ENCODE measurements at places on chromosomes 1 and 21.

DNA sequence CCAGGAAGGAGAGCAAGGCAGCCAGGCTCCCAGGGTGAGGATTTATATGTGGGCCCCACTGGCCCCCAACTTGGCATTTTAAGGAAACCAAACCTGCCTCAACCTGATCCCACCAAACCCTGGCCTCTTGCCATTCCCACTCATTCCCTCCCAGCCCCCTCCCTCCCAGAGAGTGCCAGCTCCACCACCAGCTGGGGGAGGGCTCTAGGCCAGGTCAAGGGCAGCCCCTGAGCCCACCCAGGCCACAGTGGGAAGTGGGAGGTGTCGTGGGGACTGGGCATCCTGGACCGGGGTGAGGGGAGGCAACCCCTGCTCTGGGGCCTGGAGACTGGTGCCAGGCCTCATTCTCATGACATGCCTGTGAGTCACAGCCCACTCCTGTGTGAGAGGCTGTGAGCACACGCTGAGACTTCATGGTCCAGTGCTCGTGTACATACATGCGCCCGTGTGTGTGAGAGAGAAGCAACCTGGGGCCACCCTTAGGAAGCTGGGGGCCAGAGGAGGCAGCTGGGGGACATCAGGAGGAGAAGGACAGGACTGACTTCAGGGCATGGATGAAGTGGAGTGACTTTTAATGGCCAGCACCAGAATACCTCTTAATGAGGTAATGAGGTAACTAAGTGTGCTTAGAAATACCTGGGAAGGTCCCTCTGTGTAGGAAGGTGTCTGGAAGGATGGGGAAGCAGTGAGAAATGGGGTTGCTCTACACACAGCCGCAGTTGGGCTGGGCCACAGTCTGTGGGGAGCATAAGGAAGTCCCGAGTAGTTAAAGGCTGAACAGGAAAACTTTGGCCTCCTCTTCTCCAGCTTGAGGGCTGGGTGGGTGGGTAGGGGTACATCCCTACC, at the start of gene S100A2:
Gene S100A2, minus strand, starts transcription at position 316 of the 846 bp plus-strand sequence. CDS start 1,967 bp downstream, outside the sequence.
- DNase-seq, result peak; percentile 70

GRCh38 chr1:18632783-18633421, 2.3 kb downstream of the PAX7 start:
- DNase-seq, result no peak

GRCh38 chr21:42375506-42375905, 9.2 kb upstream of the TFF1 start:
- DNase-seq, result no peak

DNA sequence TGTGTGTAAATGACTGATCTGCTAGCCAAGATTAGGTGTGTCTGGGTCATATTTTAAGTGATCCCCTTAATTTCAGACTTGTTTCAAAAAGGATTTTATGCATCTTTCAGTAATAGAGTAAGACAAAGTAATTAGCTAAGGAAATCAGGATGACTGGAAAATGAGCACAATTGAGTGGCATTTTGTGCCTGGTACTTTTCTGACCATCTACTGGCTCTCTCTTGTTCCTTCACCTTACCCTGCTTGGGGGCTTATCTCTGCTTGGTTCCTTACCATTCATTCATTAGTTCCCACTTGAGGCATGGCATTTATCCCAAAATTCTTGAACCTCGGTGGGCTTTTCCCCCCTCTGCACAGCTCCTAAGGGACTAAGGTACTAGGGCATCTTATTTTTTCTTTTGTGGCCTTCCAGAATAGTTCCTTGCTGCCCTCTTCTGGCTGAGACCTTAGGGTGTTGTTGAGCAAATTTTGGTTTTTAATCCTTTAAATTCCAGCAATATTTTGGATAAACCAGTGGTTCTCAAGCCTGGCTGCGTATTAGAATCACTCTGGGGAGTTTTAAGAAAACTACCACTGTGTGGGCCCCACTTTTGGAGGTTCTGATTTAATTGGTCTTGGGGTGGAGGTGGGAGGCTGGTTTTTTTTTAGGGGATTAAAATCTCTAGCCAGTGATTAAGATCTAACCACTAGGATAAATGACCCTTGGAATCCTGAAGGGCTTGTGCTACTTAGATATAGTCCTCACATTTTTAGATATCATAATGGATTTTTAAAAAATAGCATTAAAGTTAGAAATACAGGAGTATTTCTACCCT, 50.8 kb downstream of the HS2ST1 start:
- peak; percentile 11 for DNase-seq

GRCh38 chr21:26965040-26965906, 1.6 kb downstream of the ADAMTS5 start:
- no peak for DNase-seq

- no peak for DNase-seq
Observed at GRCh38 chr1:232172563-232172962, 457.4 kb downstream of the SIPA1L2 start.

- no peak for DNase-seq
Observed at GRCh38 chr1:110102081-110102480, 10.2 kb upstream of the UBL4B start.

DNA sequence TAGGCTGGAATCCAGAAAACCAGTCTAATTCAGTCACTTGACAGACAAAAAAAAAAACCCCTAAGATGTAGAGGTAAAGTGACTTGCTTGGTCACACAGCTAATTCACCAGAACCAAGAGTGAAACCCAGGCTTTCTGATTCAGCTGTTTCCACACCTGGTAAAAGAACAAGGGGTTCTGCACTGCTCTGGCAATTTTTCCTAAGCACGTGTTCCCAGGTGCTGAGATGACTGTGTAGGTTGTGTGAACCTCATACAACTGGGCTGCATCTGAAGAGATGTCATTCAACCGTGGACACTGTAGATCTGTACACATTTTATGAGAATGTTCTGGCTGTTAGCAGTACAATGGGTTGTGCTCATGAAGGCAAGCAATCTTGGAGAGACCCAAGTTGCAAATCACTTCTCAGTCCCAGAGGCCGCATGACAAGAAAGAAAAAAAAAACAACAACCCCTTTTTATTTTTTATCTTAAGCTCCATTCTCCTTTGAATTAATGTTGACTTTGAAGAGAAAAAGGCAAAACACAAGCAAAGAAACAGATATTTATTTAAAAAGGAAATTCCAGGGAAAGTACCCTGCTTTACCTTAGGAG, 95.4 kb downstream of the INTS7 start:
- peak; percentile 46 for DNase-seq

DNA sequence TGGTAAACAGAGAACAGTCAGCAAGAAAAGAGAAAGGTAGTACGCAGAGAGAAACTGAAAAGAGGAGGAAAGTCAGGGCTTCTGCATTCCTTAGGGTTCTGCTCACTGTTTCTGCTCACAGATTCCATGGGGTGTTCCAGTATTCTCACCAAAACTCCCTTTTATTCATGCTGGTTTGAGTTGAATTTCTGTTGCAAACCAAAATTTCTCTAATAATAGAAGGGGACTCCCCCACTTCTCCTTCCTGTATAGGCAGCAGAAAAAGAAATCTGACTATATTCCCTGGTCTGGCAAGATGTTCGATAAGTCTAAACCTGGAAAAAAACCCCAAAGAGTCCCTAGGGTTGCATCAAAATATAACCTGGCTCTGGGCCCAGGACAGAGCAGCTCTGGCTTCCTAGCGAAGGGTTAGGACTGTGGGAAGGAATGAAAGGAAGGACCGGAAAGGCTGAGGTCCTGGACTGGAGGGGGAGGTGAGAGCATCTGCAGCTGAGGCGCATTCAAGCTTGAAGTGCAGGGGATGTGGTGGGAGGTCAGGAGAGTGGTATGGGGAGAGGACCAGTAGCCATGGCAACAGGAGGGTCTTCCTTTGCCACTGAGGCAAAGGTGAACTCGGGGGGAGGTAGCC, 18.8 kb upstream of the RGS16 start:
- DNase-seq, result no peak

GRCh38 chr1:27787895-27788294, 14.9 kb downstream of the STX12 start:
- DNase-seq, result no peak

DNA sequence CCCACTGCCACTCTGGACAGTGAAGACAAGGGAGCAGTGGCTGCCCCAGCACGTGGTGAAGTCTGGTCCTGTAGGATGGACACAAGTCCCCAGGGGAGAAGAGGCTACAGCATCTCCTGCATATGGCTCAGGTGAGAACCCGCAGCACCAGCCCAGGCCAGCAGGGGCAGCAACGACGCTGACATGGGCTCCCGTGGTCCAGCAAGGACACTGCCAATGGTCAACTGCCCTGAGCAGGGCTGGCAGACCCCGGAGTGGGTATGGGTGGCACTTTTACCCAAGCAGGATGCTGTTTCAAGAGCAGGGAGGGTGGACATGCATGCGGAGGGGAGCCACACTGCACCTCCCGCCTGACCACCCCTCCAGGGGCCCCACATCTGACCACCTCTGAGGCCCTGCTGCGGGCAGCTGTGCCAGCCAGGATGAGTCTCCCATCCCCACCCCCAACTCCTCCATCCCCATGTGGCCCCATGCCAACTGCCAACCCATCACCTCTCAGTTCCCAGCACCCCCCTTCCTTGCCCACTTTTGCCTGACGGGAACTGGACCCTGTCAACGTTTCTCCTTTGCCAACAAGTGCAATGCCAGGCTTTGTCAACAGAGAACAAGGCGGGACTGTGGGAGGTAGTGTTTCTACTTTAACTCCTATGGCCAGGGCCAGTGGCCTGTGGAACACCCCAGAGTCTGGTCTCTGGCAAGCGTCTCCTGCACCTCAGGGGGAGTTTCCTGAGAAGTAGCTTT, 8.6 kb downstream of the MORN1 start:
- DNase-seq, result peak; percentile 53

GRCh38 chr1:8992936-8993687, 33.1 kb downstream of the SLC2A7 start:
- no peak for DNase-seq

- no peak for DNase-seq
Observed at GRCh38 chr21:33412832-33413519, 9.8 kb downstream of the IFNGR2 start.

DNA sequence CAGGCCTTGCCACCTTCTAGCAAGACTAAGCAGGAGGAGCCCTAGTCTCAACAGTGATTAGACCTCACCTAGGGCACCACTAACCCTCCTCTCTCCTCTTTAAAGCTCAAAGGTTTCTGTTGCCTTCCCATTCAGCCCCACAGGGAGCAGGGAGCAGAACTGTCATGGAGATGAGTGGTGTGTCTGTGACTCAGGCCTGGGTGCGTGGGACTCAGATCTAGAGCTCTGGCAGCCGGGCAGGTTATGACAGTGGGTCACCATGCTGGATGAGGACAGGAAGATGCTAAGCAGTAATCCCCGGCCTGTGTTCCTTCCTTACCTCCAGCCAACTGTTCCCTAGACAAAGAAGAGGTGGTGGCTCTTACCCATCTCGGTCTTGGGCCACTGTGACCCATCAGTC, 60.1 kb upstream of the COA6 start:
- DNase-seq, result peak; percentile 40

GRCh38 chr1:30748699-30749401, 8.7 kb downstream of the LAPTM5 start:
- peak; percentile 60 for DNase-seq

DNA sequence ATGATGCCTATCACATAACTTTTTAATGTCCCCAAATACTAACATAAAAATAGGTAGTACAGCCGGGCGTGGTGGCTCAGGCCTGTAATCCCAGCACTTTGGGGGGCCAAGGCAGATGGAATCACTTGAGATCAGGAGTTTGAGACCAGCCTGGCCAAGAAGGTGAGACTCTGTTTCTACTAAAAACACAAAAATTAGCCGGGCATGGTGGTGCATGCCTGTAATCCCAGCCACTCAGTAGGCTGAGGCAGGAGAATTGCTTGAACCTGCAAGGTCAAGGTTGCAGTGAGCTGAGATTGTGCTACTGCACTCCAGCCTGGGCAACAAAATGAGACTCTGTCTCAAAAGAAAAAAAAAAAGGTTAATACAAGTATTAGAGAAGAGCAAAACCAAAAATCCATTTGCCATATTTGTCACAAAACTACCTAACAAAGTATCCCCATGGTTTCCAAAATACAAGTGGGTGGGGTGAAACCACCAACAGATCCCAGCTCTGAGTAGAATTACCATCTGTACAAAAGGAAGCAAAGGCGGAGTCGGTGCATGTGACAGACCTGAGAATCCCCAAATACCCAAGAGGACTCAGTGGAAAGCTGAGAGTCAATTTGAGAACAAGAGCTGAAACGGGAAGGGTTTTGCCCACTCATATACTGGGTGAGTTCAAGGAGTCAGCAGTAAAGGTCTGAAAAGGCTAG, 113.2 kb downstream of the TOMM20 start:
- DNase-seq, result peak; percentile 60

GRCh38 chr1:219220945-219221344, 47.3 kb downstream of the LYPLAL1 start:
- DNase-seq, result no peak

- no peak for DNase-seq
Observed at GRCh38 chr1:51558375-51558924, 39.4 kb upstream of the EPS15 start.

- DNase-seq, result no peak
Observed at GRCh38 chr1:58361134-58361533, 185.4 kb downstream of the OMA1 start.

- no peak for DNase-seq
Observed at GRCh38 chr1:73701826-73702225, 496.1 kb downstream of the LRRIQ3 start.

DNA sequence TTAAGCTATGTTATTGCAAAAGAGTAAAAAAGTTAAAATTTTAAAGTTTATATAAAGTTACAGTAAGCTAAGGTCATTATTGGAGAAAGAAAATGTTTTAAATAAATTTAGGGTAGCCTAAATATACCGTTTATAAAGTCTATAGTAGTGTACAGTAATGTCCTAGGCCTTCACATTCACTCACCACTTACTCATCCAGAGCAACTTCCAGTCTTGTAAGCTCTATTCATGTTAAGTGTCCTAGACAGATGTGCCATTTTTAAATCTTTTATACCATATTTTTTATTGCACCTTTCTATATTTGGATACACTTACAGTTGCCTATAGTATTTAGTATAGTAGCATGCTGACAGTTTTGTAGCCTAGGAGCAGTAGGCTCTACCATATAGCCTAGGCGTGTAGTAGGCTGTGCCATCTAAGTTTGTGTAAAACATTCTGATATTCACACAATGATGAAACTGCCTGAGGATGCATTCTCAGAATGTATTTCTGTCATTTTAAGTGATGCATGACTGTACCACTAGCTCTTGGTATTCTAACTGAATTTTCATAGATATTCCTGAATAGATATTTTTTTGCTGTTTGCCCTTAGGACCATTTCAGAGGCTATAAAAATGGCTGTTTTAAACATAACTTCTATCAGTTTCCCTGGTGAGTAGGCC, 26.8 kb downstream of the PPP2R5A start:
- DNase-seq, result no peak

GRCh38 chr1:201605385-201606010, 66.6 kb downstream of the NAV1 start:
- DNase-seq, result no peak

- DNase-seq, result no peak
Observed at GRCh38 chr1:9112961-9113880, 15.7 kb downstream of the GPR157 start.

DNA sequence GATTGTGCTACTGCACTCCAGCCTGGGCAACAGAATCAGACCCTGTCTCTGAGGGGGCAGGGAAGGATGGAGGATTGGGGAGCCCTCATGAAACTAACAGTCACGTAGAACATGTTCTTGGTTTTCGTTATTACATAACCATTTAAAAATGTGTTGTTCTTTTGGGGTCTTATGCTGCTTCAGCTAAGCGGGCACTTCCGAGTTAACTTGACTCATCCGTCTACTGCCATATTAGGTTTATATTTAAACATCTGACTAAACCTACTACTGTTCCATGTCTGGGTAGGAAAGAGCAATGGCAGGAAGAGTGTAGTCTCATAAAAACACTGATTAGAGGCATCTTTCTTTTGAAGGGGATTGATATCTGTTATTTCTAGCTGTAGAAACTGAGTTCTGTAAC, 59.5 kb upstream of the BMP8A start:
- DNase-seq, result no peak

- no peak for DNase-seq
Observed at GRCh38 chr1:208791456-208791855, 547.3 kb upstream of the PLXNA2 start.

GRCh38 chr1:245500546-245500945, 345.8 kb downstream of the KIF26B start:
- no peak for DNase-seq

Data from stimulated activated naive CD8-positive, alpha-beta T cell treated with anti-CD3 and anti-CD28 coated beads, Interleukin-15, Interleukin-2, amounts not matched to agents 100 U/mL and 50 U/mL, for 24 hours (primary cell).